ENCODE measurements at places on chromosomes 3 and 15.

DNA sequence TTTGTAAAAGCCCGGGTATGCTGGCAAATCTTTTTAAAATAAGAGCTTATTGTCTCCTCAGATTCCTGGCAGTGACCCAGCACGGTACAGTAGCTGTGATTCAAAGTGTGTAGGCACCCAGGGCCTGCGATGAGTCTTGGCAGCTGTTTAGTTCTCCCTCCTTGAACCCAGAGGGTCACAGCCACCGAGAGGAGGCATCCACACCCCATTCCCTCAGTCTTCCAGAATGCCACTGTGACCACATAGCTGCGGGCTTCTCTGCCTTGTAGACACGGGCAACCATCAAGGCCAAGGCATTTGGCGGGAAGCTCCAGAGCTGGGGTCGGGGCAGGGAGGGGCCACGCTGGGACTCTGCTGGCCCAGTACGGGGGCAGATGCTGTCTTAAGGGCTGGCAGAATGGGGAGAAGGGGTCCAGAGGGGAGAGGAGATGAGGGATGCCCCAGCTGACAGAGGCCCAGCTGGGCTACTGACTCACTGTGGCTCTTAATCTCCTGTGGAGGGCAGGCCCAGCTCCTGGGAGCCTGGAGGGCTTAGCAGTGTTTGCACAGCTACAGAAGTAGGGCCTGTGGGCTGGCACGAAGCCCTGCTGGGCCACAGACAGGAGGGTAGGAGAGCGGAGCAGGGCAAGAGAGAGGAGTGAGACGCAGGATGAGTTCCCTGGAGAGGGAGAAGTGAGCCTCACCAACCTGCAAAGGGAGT is 68.8 kb upstream of the DLG1 start:
- no peak for DNase-seq

- DNase-seq: no peak
These were observed 132.3 kb downstream of the VPS8 start for GRCh38 chr3:184944241-184944640.

GRCh38 chr15:81851325-81851724 is 194.5 kb downstream of the MEX3B start:
- no peak for DNase-seq

DNA sequence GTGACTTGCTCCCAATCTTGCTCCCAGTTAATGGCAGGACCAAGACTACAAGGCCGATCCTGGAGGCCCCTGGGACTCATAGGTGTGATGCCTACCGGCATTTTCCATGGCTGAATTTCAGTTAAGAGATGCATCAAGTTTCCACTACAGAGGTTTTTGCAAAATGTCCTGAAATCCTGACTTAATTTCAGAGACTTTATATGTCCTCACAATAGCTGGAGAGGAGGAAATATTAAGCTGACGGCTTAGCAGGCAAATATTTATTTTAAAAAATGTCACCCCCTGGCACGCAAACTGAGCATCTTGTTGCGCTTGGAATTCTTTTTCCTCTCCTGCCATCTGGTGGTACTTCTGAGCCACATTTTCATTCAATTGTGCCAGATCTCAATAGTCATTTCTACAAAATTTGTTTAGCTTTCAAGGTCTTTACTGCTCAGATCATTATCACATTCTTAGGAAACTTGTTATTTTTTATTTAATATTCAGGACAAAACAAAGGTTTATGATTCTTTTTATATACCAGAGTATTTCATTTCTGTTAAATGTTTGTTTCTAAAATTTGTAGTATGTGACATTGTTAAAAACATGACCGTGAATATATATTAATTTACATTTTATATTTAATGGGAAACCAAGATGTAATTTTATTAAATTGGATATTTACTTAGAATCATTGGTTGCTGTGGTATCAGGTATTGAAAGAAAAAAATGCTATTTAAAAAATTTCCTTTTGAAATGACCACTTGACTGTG is 189.2 kb upstream of the THRB start:
- no peak for DNase-seq

DNA sequence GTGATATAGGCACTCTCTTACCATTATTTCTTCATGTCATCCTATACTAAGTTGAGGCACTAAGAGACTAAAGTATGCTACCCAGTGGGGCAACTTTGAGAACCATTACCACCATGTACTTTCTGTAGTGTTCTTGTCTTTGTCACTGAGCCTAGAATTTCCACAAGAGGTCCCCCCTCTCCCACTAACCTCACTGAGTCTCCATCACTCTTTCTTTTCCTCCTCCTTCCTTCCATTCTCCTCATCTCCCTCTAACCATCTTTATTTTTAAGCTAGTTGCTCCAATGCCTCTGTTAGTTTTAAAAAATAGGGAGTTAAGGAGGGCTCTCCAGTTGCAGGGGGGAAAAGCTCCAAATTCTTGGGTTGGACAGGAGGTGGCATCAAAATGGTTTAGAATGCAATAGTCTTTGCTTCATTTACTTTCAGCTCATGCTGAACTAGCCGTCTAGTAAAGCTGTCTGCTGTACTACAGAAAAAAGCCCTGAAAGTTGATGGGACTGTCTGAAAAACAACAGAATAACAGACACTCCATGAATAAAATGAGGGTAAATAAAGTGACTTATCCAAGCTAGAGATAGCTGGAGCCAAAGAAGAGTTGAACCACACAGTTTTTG is 85.1 kb upstream of the MYRIP start:
- DNase-seq: no peak

DNA sequence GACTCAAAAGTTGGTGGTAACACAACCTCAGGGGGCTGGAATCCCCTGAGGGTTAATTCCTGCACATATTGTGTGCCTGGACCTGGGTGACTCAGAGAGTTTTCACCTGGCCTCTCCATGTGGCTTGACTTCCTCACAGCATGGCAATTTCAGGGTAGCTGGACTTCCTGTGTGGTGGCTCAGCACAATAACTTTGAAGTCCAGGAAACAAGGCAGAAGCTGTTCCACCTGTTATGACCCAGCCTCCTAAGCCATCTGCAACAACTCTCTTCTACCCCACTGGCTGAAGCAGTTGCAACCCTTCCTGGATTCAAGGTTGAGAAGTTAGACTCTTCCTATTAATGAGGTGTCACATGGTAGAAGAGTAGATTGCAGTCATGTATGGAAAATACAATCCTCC is 58.4 kb downstream of the EDEM1 start:
- DNase-seq: no peak

GRCh38 chr3:104750581-104750980 is 616.1 kb upstream of the ALCAM start:
- DNase-seq: no peak

- no peak for DNase-seq
These were observed 79.7 kb upstream of the FLNB start for GRCh38 chr3:57928511-57928910.

DNA sequence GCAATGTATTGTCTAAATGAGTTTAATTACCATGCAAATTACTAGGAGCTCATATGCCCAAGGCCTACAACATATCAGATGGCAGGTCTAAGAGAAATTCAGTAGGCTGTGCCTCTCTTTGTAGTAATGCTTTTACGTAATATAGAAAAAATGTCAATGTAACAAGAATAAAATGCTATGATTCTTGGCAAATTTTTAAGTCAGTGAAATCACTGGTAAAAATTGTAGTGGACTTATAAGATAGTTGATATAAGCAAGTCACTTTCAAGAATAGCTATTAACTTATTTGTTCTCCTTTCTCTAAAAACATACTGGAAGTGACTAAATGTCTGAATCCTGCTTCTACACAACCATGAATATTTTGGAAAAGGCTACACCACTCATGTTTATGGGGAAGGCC is 707.8 kb downstream of the TUSC7 start:
- no peak for DNase-seq

- no peak for DNase-seq
These were observed 9.6 kb downstream of the MESP2 start for GRCh38 chr15:89785774-89786140.

DNA sequence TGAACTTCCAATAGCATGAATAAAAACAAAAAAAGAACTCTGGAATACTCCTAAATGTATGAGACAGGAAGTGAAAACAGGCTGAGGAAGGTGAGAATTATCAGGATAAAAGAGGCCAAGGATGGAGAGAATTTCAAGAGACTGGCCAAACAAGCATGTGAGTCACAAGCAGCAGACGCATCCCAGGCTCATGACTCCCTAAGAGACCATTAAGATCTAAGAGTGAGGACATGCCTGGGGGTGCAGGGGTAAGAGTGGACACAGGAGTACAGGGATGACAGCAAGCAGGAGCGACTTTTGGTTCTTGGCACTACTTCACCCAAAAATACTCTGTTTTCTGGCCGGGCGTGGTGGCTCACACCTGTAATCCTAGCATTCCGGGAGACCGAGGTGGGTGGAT is 7.1 kb downstream of the SCAMP2 start:
- no peak for DNase-seq

Measured in GM19239 (cell line).